ENCODE measurements at places on chromosomes 7 and 10. TPM values are rescaled to one million over a fixed set of nuclear protein-coding genes. Genes with fewer than 3 reads are reported as not detected.

The CARD11 gene
- 117 TPM for total RNA-seq

The DTX2 gene
- 18.9 TPM for total RNA-seq

The TRIM8 gene
- 47.9 TPM for total RNA-seq

DNA sequence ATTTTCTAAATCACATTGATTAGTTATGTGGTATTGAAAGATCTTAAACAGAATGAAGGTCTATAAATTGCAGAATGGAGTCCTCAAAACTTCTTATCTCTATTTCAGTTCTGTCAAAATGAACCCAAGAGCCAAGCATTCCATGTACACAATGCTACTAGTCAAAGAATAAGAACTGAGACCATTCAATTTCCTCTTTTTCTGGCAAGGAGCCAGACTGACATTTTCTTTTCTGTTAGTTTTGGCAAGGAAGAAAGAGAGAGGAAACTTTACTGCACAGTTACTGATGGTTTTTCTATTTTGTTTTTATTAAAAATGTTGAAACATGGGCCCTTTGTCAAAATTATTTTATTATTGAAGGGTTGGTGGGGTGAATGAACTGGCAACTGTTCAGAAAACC, 181.8 kb upstream of the FERD3L start:
- no peak for DNase-seq

- DNase-seq = no peak
Observed at GRCh38 chr10:110175406-110175805, 32.0 kb upstream of the MXI1 start.

- DNase-seq = no peak
Observed at GRCh38 chr7:139617074-139617473, 93.6 kb downstream of the CLEC2L start.

Data from CD8-positive, alpha-beta T cell (primary cell).